ENCODE measurements at places on chromosomes 3 and 15. TPM values are rescaled to one million over a fixed set of nuclear protein-coding genes. Genes with fewer than 3 reads are reported as not detected.

AEN gene
- 17.4 TPM for total RNA-seq

DNA sequence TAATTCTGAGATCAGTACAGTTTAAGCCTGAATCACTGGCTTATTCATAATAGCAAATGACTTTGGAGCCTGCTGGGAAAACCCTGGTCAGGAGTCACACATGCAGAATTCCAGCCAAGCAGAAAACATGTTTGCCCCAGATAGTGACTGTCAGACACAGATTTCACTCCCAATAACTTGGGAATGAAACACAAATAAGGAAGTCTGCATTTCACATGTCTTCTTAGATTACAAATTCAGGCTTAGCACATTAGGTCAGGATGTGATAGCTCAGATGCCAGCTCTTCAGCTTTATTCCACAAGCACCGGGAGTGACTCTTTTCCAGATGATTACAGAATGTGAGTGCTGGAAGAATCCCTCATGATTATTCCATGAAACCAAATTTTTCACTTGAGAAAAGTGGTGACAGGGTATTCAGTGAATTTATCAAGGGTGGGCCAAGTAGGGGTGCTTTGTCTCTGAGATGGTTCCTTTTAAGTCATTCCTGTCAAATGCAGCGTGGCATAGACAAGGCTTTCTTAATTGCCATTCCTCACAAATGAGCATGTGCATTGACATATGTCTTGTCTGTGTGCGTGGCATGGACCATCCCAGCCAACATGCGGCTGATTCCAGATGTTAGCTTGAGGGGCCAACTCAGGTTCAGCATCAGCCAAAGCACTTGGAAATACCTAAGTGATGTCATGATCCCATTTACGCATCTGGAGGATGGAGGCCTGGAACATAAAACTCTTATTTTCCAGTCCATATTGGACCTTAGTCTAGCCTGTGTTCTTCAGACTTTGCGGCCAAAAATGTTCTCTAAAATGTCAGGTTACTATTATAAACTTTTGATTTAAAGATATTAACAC lies 191.0 kb downstream of the EPHB1 start:
- no peak for DNase-seq

DNA sequence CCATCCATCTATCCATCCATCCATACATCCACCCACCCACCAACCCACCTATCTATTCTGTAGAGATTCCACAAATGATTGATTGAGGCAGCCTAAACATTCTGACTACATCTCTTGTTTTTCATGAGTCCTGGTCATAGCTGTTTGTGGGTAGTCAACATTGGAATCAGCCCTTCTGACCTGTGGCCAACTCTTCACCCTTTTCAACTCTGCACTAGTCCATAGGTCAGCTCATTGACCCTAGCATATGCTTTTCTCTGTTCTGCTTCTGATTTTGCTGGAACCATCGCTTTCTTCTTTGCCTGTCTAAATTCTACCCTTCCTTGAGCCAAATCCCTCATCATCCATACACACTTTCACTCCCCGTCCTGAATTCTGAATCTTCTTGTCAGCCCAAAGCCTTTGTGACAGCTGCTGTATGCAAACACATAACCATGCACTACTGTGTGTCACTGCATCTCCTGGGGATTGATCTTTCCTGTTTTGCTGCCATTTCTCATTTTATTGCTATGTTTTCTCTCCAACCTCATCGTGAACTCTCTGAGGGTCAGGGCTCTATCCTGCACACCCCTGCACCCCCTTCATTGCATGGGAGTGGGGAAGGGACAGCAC lies 16.8 kb upstream of the KCTD6 start:
- DNase-seq: no peak

DNA sequence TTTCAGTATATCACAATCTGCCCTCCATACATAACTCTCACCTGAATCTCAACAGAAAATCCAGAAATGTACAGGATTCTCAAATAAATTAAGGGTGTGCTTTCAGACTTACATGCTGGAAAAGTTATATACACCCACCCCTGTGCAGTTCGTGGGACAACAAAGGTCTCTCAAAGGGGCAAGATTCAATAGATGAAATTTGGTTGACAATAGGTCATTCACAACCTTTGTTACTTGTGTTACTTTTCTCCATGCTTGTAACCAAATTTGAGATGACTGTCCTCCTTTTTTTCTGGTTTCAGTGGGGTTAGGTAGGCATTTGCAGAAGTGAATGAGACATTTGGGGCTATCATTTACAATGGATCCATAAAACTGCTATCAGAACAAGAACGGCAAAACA lies 72.7 kb downstream of the SETMAR start:
- DNase-seq: no peak

DNA sequence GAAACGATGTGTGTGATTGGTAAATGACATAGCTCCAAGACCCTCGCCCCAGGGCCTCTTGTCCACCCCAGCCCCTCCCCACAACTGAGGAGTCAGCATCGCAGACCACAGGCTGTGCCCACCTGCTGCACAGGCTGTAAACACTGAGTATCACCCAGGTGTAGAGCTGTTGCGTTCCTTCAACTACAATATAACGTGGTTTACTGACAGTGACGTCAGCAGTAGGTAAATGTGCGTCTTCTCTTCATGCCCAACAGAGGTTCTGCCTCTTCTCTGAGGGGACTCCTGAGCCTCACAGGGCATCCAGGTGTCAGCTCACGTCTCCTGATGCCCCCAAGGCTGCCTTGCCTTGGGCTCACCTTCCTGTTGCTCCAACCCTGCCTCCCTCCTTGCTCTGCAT lies 395.1 kb downstream of the CACNA2D3 start:
- no peak for DNase-seq

DNA sequence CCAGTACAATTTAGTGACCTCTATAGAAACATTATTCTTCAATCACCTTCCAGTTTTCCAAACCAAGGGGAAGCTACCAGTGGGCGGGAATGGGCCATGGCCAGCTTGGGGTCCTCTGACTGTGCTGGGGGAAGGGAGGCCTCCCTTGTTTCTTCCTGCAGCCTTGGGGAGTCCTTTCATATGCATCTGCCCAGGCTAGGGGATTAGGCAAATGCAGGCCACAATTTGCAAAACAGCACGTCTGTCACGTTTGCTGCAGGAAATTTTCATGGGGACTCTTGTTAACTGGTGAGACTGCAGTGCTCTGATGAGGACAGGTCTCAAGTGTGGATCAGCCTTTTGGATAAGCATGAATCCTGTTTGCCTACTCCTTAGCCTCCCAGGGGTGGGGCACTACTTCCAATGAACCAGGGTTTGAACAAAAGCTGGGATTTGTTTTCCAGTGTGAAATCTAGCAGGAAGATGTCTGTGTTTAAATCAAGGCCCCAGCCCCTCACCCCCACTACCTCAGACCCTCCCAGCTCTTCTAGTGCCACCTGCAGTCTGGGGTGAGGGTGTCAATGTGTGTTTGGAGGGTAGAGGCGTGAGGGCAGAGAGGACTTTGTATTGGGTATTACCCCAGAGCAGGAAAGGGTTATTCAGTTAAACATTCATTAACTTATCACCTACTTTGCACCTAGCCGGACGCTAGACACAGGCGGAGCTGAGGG lies 219.9 kb downstream of the OPA1 start:
- peak; percentile 34 for DNase-seq

GRCh38 chr3:71629711-71630110 lies 46.2 kb upstream of the FOXP1 start:
- no peak for DNase-seq

GRCh38 chr15:94485148-94485719 lies 253.9 kb downstream of the MCTP2 start:
- no peak for DNase-seq
